ENCODE measurements at places on chromosomes 6 and 20. TPM values are rescaled to one million over a fixed set of nuclear protein-coding genes. Genes with fewer than 3 reads are reported as not detected.

GRCh38 chr6:41294214-41294872 lies 7.9 kb upstream of the TREM1 start:
- peak; percentile 32 for DNase-seq
- no peaks in the 10 kb centered on the region for H3K4me1 ChIP-seq

DNA sequence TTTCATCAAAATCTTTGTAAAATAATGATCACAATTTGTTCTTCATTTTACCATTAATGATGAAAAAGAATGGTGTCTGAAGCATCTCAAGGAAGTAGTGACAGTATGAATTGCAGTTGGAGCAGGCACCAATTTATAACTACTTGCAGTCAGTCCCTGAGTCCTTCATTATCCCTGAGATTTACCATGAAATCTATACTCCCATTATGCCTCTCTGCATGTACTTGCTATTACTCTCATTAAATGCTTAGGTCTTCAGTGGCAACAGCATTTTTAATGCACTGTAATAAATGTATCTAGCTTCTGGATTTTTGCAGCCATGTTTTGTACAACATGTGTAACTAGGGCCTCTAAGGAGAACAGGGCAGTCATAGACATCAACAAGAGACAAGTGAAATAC lies 708.8 kb downstream of the EYS start:
- H3K27ac ChIP-seq = no peak overlapping the region
- H3K27me3 ChIP-seq = no peaks in the 10 kb centered on the region
- DNase-seq = no peak
- no peak overlapping the region for H3K4me3 ChIP-seq
- H3K4me1 ChIP-seq = no peaks in the 10 kb centered on the region
- H3K36me3 ChIP-seq = no peaks in the 10 kb centered on the region

GRCh38 chr6:9697263-9697931 lies 717.5 kb downstream of the TFAP2A start:
- H3K27ac ChIP-seq = peak overlapping the region; percentile 47
- DNase-seq = no peak
- H3K36me3 ChIP-seq = no peaks in the 10 kb centered on the region
- no peaks in the 10 kb centered on the region for H3K27me3 ChIP-seq
- H3K4me1 ChIP-seq = peaks cover 15% of the 10 kb centered on the region
- H3K4me3 ChIP-seq = peak overlapping the region; percentile 17

Gene F13A1
- 4.9 TPM for total RNA-seq

Gene DNMT3B
- total RNA-seq = 0.84 TPM
